Hepatic stellate cell (primary cell): ENCODE measurements at places on chromosomes 3 and 15.

DNA sequence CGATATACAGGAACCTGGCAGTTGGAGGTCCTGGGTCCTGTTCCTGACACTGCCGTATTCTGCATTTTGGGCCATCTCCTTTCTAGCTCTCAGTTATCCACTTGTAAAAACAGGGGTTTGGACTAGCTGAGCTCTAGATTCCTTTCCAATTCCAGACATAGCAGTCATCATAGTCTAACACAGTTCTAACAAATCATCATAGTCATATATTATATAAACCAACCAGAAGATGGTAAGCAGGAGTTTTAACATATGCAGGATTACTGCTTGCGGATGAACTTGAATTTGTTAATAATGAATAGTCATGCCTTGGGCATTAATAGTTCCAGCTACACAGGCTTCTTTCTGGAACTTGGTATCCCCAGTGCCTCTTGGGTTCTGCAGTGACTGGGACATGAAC, 26.6 kb downstream of the MASP1 start:
- no peak for DNase-seq

GRCh38 chr3:161793194-161793930, 296.8 kb downstream of the OTOL1 start:
- no peak for DNase-seq

DNA sequence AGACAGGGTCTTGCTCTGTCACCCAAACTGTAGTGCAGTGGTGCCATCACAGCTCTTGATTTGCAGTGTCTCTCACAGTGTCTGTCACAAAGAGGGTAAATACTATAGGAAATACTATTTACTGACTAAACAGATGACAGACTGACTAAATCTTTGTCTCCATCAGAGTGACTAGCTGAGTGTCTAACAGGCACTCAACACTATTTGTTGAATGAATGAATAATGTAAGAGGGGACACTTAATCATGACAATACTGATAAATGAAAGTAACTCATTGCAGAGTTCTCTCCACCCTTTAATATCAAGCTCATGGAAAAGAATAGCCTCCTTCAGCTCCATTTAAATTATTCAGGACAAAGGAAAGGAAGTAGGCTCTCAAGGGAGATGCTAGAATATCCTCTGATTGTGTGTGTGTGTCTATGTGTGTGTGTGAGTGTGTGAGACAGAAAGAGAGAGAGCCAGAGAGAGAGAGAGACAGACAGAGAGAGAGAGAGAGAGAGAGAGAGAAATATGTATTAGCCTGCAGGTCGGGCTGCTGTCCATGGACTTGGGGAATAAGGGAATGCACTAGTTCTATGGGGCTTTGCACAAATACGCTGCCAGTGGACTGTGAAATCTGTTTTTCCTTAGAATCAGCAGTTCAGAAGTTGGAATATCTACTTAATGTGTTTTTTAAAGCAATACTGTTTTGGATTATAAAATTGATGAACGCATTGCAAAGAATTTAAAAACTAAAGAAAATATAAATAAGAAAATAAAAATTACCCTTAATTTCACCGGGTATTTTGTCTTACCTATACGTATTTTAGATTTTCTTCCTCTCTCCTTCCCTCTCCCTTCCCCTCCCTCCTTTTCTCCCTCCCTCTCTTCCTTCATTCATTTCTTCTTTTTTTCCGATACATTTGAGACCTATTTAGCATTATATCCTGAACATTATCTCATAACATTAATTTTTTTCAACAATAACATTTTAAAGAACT, 132.9 kb upstream of the LRIG1 start:
- DNase-seq = no peak

GRCh38 chr15:41061667-41062066, 54.4 kb downstream of the INO80 start:
- no peak for DNase-seq

DNA sequence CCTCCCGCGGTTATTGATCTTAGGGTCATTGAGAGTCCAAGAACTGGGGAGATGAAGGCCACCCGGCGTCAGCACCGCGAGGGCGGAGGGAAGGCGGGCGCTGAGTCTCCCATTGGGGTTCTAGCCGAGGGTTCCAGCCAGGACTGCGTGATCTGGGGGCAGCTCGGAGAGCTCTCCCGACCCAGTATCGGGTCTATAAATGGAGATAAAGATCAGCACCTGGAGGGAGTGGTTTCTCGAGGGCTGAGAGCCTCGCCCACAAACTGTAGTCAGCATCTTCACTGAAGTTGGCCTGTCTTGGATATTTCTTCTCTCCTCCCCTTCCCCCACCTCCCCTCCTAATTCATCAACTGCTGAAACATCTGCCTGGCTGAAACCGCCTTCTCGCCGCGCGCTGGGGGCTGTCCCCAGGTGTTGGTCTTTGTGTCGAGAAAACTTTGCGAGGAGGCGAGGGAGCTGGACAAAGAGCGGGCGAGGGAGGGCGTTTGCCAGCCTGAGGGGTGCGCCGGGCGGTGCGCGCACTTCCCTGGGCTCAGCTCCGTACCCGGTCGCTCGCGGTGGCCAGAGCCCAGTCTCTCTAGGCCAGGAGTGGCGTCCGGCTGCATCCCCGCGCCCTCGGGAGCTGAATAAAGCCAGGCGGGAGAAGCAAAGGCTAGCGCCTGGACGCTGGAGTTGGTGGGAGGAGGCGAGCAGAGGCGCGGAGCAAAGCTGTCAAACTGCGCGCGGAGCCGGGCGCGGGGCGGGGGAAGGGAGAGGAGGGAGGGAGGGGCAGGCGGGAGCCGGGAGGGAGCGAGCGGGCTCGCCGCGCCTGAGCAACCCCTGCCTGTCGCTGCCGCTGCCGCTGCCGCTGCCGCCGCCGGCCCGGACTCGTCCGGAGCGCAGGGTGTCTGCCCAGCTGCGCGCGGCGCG, at the start of gene ST8SIA2:
Gene ST8SIA2, plus strand, starts transcription at position 811 of the 909 bp plus-strand sequence. CDS start 184 bp downstream, outside the sequence.
- DNase-seq = no peak

- no peak for DNase-seq
Observed at GRCh38 chr3:193897731-193898180, 238.2 kb upstream of the HES1 start.

- peak; percentile 81 for DNase-seq
Observed at GRCh38 chr3:48194446-48195071, 6.3 kb upstream of the CDC25A start.

GRCh38 chr3:123618768-123619484, 34.1 kb upstream of the HACD2 start:
- no peak for DNase-seq

DNA sequence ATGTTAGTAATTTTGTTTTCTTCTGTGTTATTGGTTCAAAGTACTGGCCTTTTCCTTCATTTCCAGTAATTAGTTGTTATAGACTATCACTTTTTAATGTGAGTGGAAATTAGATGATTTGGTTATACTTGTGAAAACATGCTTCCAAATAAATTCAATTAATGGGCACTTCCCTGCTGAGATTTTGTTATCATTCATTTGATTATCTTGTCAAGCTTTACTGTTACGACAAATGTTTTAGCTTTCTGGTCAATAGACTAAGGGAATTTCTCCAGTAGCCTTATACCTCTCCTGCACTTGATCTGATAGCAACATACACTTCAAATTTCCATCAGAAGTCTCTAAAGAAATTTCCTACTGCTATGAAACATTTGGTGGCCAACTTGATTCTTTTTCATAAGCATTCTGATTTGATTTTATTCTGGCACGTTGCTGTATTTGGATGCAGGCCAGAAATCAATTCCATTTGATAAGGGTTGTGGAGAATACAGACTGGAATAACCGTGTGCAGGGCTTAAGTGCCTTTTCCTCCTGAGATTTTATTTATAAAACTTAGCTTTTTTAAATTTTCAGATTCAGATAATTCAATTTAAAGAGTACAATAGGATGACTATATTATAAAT, 573.8 kb upstream of the NAALADL2 start:
- DNase-seq = no peak

- no peak for DNase-seq
Observed at GRCh38 chr3:65846936-65847335, 191.8 kb downstream of the MAGI1 start.

- no peak for DNase-seq
Observed at GRCh38 chr3:131396170-131396569, 14.6 kb downstream of the NUDT16 start.

GRCh38 chr3:50003824-50004223, 63.9 kb downstream of the RBM6 start:
- no peak for DNase-seq

DNA sequence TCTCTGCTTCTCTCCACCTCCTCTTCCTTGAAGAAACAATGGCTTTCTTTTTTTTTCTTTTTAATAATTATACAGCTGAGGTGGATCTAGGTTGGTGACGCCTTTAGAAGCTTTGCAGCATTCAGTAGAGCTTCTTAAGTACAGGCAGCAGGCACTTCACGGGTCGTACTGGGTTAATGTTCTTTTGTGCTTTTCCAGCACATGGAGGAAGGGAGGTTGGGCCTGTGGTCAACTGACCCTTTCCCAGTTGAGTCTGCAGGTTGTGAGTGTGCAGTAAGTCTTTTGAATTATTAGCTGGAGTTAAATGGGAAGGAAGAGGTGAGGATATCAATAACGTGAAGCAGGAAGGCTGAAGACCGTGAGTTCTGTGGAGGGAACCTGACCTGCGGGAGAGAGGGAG, 7.0 kb downstream of the TRAK1 start:
- no peak for DNase-seq

DNA sequence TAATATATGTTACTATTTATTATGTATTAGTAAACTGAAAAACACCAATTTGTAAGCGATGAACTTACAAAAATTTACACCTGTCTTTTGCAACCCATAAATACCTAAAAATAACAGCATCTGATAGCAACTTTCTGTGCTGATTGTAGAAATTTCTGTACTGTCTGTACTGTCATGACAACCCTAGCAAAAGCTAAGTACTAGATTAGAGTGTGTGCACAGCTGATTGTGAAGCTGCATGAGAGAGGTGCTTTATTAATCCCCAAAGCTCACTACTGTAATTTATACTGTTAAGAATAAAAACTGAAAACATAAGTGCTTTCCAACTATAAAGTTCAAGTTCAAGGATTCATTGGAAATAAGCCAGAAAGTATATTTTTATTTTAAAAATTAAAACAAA, 815 bp downstream of the BCL2A1 start:
- DNase-seq = no peak

GRCh38 chr3:141089339-141090152, 38.4 kb downstream of the SPSB4 start:
- DNase-seq = no peak

GRCh38 chr15:74259292-74259648, 23.1 kb downstream of the CCDC33 start:
- DNase-seq = no peak

GRCh38 chr3:17830788-17831187, 88.4 kb upstream of the TBC1D5 start:
- no peak for DNase-seq

- no peak for DNase-seq
Observed at GRCh38 chr15:76467136-76467535, 130.6 kb downstream of the ISL2 start.

DNA sequence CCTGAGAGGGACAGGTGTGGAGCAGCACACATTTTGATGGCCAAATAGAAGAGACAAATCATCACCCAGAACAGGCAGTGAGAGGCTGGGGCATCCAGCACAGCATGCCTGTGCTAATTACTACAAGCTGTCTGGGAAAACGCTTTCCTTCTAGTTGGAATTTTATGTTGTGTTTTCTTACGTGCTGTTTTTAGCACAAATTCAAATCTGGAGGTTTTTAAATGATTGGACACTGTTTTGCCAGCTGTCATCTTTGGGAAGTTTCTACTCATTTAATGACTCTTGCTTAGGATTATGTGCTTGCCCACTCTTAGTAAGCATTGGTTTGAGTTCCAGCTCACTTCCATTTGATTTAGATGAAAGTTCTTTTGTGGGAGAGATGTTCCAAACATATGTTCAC, 43.5 kb downstream of the EAF1 start:
- no peak for DNase-seq

DNA sequence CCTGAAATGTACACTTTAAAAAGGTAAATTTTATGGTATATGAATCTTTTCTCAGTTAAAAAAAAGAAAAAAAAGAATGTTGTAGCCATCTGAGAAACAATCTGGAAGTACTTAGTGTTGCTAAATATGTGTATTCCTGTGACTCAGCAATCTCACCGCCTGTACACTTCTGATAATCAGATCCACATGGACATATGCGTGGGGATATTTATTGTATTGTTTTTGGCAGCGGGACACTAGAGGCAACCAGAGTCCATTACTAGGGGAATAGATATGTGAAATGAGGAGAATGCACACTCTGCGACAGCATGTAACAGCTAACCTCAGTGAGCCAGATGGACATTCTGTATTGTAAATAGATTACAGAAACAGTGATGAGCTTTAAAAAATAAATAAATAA, 65.4 kb downstream of the AQP9 start:
- peak; percentile 73 for DNase-seq

DNA sequence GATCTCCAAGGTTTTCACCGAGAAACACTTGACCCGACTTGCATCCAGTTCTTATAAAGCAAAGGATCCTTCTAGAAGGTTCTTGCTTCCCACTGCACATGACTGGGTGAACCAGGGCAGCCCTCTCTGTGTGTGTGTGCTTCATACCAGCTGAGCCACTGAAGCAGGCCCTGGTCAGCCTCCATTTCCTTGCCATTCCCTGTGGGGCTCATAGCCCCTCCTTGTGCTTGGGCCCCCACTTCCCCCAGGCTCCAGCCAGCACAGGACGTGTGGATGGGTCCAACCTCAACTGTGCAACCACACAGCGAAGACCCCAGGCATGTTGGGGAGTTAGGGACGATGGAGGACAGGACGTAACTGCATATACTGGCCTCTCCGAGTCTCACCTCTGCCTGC, 15.5 kb downstream of the KLF15 start:
- DNase-seq = no peak

GRCh38 chr3:25895443-25895842, 105.6 kb downstream of the OXSM start:
- peak; percentile 37 for DNase-seq

DNA sequence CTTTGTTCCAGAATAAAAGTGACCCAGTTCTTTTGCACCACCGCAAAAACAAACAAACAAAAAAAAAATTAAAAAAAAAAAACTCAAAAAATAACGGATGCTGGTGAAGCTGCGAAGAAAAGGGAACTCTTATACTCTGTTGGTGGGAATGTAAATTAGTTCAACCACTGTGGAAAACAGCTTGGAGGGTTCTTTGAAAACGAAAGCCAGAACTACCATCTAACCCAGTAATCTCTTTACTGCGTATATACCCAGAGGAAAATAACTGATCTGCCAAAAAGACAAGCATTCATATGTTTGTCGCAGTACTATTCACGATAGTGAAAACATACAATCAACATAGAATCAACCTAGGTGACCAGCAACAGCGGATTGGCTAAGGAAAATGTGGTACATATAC, 298.9 kb upstream of the CBLB start:
- no peak for DNase-seq

- no peak for DNase-seq
Observed at GRCh38 chr15:77032647-77033416, 37.9 kb downstream of the PSTPIP1 start.
